Heart right ventricle (tissue), 16 donors: ENCODE measurements at places on chromosomes 4 and X. TPM values are rescaled to one million over a fixed set of nuclear protein-coding genes. Genes with fewer than 3 reads are reported as not detected.
A peak's percentile ranks its signal among the peaks of the same experiment; 100 is the strongest.

GRCh38 chrX:33160273-33160672 lies 51.1 kb downstream of the DMD start:
- no peak for DNase-seq

GRCh38 chr4:112637552-112637866 lies 566 bp downstream of the LARP7 start:
- DNase-seq, result no peak

DNA sequence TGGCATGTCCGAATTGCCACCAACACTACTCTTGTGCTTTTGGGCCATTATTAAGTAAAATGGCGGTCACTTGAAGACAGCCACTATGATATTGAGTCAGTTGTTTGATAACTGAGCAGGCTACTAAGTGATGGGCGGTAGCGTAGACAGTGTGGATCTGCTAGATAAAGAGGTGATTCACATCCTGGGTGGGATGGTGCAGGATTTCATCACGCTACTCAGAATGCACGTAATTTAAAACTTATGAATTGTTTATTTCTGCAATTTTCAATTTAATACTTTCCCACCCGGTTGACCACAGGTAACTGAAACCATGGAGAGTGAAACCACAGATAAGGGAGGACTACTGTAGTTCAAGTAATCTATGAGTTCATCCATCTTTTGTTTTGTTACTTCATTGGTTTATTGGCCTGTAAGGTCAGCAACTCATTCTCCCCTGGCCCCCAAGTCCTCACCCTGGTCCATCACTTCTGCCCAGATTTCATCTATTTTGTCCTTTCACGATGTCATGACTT lies 2.9 kb downstream of the ARAF start:
- no peak for DNase-seq

Gene SLC2A9
- polyA plus RNA-seq, result 3.8 TPM

GRCh38 chr4:76022677-76023076 lies 620 bp downstream of the CXCL10 start:
- no peak for DNase-seq

Gene MAGEB16
- polyA plus RNA-seq, result not detected

- DNase-seq, result no peak
Measured at GRCh38 chrX:40780951-40781350, 45.6 kb upstream of the MED14 start.

GRCh38 chr4:131551306-131551705 lies 1597.8 kb upstream of the PCDH10 start:
- DNase-seq, result no peak

GRCh38 chr4:119550857-119551532 lies 77.6 kb downstream of the PDE5A start:
- no peak for DNase-seq

Gene YY2
- polyA plus RNA-seq, result 0.61 TPM

DNA sequence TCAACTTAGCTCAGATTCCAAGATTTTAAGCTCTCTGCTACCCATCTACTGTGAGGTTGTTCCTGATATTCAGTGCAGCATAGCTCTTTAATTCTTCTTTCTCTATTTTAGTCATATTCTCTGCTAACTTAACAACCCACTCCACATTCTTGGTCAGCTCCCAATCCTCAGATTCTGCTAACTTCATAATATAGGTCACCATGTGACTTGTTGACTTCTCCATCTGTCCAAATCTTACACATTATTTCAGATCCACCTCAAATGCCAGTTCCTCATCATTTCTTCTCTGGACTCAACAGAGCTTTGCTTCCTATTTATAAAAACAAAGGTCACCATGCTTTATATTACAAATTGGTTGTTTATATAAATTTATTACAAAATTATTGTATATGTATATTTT lies 29.3 kb upstream of the RXFP1 start:
- no peak for DNase-seq

Gene MAGEA2
- not detected for polyA plus RNA-seq

Gene ATXN3L
- not detected for polyA plus RNA-seq

DNA sequence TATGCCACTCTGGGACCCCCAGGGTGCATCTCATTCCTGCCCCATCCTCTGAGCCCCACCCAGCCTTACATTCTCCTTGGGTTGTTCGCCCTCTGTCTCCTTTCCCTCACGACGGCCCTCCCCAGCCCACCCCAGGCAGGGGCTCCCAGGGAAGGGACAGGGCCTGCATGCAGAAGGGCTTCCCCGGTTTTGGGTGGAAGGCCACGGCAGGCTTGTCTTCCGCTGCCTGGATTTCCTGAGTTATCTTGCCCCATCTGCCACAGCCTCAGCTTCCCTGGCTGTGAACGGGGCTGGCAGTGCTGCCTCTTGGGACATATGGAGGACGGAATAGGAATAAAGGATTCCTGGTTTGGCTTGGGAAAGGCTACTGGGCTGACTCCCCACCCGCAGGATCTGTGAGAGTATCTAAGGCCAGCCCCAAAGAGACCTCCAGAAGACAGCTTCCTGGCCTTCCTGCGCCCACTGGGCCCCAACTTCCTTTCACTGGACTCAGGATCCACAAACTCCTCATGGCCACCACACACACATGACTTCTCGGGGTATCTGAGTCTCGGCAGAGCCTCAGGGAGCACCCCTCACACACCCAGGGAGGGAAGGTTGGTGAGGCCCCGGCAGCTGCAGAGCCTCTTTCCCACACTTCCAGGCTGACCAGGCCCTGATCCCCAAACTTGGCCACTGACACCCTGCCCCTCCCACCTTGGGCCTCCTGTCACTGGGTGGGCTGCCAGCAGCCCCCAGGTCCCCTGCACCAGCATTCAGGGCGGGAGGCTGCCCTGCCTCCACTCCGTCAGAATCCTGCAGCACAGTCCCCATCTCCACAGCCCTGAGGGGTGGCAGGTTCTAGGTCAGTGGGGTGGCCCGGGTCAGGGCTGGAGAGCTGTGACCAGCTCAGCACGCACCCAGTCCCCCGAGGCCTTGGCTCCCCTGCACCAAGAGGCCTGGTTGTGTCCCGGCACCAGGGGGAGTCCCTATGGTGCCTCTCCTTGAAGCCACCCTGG lies 3.5 kb upstream of the MXD4 start:
- no peak for DNase-seq

- no peak for DNase-seq
Measured at GRCh38 chr4:95552942-95553550, 4.3 kb upstream of the UNC5C start.

- DNase-seq, result no peak
Measured at GRCh38 chr4:5993876-5994811, 24.1 kb downstream of the C4orf50 start.

GRCh38 chr4:97978791-97979488 lies 164.3 kb downstream of the STPG2 start:
- DNase-seq, result no peak

GRCh38 chrX:111652719-111653118 lies 28.3 kb upstream of the ALG13 start:
- no peak for DNase-seq

- DNase-seq, result no peak
Measured at GRCh38 chrX:153731117-153731844, 6.6 kb downstream of the ABCD1 start.

DNA sequence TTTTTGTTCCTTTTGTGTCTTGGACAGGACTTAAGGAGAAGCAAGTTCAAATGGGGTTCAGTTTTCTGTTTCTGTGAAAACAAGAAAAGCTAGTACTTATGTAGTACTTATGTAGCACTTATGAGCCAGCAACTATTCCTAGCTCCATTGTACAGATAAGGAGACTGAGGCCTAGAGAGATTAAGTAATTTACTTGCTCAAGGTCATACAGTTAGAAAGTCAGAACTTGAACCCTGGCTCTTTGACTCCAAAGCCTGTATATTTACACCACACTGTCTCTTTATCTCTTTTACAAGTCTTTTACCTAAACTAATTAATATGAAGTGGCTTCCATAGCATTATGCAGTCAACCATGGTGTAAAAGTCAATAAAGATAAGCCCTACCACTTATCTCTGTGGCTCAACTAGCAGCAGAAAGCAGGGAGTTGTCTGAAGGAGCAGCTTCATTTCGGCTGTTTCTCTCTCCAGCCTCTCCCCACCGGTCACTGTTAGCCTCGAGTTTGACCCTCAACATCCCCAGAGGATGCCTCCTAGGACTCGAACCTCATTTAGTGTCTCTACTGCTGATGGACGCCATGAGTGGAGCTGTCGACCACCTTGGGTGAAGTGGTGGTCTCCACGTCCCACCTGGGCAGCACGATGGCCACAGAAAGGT lies 209.9 kb downstream of the SHROOM3 start:
- no peak for DNase-seq

Gene MEPE
- not detected for polyA plus RNA-seq

Gene TMEM150C
- polyA plus RNA-seq, result 19.0 TPM

Gene P2RY8
- 3.2 TPM for polyA plus RNA-seq

- no peak for DNase-seq
Measured at GRCh38 chr4:86004030-86004429, 355.8 kb downstream of the MAPK10 start.

Gene CFAP299
- polyA plus RNA-seq, result not detected

DNA sequence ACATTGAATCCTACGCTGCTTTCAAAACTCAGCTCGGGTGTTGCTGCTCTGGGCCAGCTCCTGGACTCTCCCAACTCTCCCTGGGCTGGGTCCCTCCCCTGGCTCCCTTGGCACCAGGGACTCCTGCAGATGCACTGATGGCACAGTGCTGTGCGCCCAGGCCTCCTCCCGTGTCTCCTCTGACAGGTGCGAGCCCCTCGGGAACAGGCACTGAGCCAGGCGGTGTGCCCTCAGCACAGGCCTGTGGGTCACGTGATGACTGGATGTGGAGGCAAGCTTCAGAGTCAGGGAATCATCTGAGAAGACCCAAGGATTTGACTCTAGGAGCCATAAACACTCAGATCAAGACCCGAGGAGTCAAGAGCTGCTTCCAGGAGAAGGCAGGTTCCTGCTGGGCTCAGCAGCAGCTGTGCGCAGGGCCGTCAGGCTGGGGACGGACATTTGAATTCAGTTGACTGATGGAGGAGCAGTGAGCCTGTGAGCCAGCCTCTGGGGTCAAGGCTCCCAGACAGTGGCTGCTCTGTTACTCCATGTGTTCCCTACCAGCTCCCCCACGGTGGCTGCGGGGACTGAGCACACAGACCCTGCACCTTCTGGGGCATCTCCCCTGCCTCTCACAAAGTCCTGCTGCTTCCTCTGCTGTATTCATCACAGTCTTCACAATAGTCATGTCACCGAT lies 33.0 kb downstream of the NAT8L start:
- no peak for DNase-seq

GRCh38 chr4:168071304-168071703 lies 21.0 kb upstream of the ANXA10 start:
- no peak for DNase-seq

DNA sequence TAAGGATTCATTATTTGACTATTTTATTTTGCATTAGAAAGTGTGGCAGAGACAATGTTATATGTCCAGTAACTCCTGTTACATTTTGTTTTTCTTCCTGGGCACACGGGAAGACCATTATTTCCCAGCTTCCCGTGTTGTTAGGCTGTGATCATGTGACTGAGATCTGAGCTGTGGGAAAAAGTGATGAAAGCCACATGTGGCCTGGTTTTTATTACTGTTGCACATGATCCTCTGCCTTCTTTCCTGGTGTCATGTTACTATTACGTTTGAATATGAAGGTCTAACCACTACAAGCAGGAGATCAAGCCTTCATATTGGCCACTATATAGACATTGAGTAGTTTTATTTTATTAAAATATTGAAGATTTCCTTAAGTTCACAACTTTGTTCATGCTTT lies 28.2 kb upstream of the MID1 start:
- no peak for DNase-seq

DNA sequence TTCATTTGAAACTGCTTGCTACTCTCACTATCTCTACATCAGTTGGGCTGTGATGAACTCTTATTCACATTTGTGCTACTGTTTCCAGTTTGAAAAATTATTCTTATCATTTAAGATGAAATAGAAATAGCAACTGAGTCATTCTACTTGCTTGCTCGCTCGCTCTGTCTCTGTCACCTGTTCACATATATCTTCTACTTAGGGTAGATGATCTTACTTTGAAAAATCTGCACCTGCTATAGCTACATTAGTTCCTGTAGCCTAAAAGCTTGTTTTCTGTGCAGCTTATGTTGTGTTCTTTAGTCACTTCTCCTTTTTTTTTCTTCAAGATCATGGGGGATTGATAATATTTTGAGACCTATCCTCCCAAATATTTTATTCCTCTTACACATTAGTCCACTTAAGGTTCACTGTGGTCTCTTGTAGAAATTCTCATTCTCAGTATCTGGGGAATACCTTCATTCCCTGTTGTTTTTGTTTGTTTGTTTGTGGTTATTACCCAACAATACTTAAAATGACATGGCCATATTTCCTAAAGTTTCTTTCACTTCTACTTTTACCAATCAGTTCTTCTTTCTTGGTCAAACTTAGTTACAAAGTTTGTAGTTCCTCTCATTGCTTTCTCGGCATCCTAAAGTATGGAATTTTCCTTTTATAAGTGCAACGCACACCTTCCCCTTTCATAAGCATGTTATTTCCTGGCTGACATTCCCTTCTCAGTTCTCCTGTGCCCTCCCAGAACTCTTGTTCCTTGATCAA lies 36.5 kb downstream of the CLCN5 start:
- no peak for DNase-seq

Gene TBX22
- 0.03 TPM for polyA plus RNA-seq

Gene MUC7
- not detected for polyA plus RNA-seq

Gene SCML1
- polyA plus RNA-seq, result 35.8 TPM

GRCh38 chrX:116232833-116233232 lies 62.3 kb downstream of the AGTR2 start:
- no peak for DNase-seq

- DNase-seq, result no peak
Measured at GRCh38 chr4:102335616-102336015, 9.7 kb downstream of the SLC39A8 start.

DNA sequence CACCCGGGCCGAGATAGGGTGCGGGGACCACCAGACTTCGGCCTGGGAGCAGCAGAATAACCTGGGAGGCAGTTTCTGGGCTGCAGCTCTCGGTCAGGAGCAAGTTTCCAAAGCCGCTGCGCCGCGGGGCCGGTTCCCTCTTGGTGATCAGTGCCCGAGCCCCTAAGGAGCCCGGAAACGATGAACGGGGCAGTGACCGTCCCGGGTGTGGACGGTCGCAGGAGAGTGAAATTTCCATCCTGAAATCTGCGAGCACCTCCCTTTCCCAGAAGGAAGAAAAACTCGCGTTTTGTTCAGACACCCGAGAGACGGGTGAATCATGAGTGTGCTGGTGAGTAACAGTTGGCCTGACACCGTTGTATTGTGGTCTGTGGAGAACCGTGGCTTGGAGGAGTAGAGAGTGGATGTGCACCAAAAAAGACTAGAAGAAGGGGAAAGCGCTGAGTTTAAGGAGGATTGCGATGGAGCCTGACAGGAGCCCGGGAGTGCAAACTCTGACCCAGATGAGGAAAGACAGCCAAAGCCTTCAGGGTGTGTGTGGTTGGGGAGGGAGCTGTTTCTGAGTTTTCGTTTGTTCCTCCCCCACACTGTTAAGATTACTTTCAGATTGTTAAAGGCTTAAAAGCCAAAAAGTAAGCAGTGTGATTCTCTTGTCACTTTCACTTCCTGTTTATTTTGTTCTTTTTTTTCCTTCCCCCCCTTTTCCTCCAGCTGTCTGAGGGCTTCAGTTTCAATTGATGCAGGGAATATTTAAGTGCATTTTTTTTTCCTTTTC lies 828 bp downstream of the MCUB start:
- peak; percentile 37 for DNase-seq

DNA sequence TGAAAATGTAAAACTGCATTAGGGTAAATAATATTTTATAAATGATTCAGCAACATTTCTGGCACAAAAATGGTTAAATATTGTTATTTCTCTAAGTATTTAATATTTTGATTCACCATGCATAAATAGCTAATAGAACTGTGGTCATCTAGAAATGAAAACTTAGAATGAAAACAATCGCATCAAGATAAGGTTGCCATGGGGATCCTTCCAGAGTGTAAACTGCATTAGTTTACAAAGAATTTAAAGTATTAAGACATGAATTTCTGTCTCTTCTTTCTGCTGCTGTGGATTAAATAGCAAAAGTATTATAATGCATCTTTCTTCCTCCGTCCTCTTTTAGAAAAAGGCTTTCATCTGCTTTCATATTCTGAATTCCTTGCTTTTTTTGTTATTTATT lies 1064.6 kb upstream of the SLIT2 start:
- DNase-seq, result no peak
